ENCODE measurements at places on chromosomes 3 and 15. TPM values are rescaled to one million over a fixed set of nuclear protein-coding genes. Genes with fewer than 3 reads are reported as not detected.

- no peak for DNase-seq
These were observed 88.1 kb downstream of the DCUN1D1 start for GRCh38 chr3:182892226-182892625.

DNA sequence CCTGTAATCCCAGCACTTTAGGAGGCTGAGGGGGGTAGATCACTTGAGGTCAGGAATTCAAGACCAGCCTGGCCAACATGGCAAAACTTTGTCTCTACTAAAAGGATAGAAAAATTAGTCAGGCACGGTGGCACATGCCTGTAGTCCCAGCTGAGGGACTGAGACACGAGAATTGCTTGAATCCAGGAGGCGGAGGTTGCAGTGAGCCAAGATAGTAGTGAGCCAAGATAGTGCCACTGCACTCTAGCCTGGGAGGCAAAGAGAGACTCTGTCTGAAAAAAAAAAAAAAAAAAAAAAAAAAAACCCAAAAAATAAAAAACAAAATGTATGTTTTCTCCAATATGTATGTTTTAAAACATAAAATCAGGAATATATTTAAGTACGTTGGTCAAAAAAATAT lies 16.3 kb downstream of the TARS3 start:
- DNase-seq, result no peak

- no peak for DNase-seq
These were observed 87.7 kb downstream of the XXYLT1 start for GRCh38 chr3:195183071-195183776.

GRCh38 chr3:68290333-68290732 lies 635.9 kb upstream of the SUCLG2 start:
- no peak for DNase-seq

DNA sequence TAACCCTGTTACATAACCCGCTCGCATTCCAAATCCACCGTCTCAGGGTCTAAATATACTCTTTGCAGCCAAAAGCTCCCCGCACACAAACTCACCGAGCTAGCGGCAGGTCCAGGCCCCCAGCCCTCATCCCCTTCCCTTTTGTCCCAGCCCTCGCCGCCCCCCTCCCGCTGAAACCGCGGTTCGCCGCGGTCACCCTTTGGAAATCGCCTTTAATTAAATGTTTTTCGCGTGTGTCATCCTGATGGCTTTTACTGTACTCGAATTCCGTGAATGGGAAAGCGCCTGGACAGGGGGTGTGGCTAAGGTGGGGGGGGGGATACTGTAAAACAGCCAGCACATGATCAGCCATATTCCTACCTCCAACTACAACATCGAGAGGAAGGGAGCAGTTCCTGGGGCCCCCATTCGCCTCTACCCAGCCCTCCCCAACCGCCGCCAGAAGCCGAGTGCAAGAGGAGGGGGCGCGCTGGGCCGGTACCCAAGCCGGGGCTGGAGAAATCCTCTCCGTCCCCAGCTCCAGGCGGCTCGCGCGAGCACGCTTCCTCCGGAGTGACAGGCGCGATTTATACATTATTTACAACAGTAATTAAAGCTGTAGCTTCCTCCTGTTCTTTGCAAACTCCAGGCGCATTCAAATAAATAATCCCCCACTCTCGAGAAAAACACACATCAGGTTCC lies 1.7 kb downstream of the RORA start:
- peak; percentile 81 for DNase-seq

- DNase-seq, result no peak
These were observed 182.0 kb upstream of the BHLHE40 start for GRCh38 chr3:4797201-4797705.

- DNase-seq, result no peak
These were observed 845.9 kb downstream of the TBL1XR1 start for GRCh38 chr3:176351408-176351807.

DNA sequence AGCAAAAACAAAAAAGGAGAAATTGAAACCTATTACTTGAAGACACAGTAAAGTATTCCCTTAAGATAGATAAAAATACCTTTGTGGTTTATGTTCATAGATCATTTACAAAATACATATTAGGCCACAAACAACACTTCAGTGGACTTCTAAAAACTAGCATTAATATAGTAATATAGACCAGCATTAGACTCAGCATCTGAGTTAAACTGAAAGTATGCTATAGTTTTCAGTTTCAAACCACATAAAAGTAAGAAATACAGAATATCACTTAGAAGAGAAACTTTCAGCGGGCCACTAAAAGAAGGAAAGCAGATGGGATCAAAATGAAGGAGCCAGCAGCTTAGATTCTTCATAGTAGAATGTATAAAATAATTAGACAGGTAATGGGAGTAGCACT lies 86.6 kb downstream of the MSL2 start:
- no peak for DNase-seq

GRCh38 chr3:6182476-6182875 lies 678.4 kb upstream of the GRM7 start:
- no peak for DNase-seq

DNA sequence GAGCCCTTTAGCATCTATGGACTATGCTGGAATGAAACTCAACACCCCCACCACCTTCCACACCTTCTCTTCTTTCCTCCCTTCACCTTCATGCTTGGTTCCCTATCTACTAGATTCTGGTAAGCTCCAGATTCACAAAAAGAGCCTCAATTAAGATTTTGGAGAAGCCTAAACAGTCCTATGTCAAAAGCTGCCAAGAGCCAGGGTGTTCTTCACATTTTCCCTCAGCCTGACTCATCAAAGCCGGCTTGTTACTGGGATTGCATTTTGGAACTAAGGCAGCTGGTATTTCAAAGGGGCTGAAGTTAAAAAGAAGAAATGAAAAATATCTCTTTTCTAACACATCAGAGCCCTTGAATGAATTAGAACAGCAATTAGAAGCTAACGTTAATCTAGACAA lies 247.7 kb downstream of the MYRIP start:
- no peak for DNase-seq

DNA sequence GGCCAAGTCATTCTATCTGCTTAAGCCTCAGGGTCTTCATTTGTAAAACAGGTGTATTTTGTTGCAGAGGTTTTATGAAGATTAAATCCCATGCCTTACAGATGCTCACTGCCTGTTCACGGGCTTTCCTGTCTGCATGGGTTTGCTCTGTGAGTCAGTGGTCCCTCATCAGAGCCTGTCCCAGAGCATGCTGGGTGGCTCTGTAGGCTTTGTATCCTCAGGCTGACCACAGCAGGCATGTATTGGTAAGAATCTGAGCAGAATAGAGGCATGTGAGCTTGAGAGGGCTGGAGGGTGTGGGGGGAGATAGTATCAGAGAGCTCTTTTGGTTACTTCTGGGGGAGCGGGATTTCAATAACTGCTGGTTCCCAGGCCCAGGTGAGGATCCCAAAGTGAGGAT lies 45.4 kb upstream of the PLXNA1 start:
- DNase-seq, result peak; percentile 55

DNA sequence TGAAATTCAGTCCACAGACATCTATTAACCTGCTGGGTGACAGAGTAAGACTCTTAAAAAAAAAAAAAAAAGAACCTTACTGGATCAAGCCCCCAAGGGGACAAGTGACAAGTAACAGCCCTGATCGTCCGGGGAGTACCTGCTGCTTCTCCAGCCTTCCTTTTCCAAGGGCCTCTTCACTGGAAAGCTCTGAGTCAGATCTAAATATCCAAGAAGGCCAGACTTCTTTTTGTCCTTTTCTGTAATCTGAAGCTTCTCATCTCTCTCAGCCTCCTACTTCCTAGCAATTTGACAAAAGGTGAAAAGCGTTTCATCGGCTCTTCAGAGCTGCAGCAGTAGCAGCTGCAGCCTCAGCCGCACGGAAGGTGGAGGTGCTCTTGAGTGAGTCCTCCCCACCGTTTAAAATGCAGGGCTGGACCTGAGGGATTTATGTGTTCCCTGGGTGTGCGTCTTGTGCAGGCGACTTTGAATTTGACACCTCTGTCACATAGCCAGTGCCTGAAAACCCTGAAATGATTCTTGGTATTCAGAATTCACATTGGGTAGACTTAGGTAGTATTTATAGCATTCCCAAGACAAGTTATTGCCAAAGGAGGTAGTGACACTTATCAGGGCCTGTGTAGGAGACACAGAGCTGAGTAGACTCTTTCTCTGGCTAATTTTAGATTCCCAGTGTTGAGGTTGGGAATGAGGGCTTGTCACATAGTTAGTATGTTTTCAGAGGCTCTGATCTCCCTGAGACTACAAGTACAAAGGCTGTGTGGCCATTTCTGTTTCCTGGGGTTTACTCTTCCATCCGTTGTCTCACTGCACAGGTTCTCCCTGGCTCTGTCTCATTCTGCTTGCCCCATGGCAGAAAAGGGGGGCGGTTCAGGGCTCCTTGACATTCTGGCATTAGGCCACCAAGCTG lies 291.2 kb upstream of the C2CD4B start:
- no peak for DNase-seq

DNA sequence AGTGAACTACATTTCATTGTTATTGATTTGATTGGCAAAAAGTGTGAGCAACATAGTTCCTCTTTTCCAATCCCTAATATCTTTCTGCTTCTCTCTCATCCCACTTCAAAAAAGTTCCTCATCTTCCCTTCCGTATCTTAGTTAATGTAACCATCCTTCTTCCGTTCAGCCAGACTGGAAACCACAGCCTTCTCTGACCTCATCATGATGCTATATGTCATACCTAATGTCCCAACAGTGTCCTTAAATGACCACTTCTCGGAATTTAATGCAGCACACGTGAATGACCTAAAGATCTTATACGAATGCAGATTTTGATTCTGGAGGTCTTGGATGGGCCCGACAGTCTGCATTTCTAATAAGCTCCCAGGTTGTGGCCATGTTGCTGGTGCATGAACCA lies 320.3 kb upstream of the SATB1 start:
- no peak for DNase-seq

DNA sequence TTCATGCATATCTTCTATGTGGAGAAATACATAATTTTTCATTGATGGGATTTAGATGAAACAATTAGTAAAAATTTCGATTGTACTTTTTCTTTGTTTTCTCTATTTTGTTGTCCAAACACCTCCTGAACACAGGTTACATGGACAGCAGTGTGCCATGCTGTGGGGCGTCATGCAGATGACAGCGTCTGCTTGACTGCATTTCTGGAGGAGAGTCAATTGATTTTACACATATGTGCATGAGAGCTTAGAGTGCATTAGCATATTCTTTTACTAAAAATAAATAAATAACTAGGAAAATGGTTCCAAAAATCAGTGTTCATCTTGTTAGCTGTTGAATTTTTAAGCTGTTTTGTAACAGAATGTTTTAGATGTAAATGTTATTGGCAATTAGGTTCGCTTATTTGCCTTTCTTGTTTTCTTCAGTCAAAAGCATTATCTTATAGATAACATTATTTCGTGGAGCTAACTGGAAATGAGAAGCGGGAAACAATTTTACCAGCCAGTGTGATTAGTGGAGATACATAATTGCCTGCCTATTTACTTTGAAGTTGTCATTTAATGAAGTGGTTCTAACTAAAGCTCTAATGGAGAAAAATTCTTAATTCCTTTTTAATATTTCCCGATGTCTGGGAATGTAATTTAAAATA lies 82.7 kb upstream of the VGLL3 start:
- no peak for DNase-seq

- DNase-seq, result peak; percentile 59
These were observed 237.5 kb upstream of the ROPN1 start for GRCh38 chr3:124229420-124229819.

DNA sequence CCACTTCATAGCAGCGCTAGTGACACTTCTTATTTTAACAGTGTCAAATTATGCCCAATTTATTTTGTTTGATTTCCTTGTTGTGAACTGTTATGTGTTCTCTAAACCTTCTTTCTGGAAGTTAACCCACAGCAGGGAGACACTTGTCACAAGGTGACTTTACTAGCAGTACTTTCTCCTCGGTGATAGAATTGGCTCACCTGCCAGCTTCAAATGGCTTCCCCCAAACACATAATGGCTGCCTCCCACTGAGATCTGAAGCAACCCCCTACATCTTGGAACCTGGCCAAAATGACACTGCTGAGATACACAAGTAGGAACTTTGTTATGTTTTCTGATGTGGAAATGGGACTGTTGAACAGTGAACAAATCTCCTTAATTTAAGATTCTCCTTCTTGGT lies 238.8 kb upstream of the DPH6 start:
- no peak for DNase-seq

GRCh38 chr15:98746375-98747155 lies 98.2 kb downstream of the IGF1R start:
- no peak for DNase-seq

DNA sequence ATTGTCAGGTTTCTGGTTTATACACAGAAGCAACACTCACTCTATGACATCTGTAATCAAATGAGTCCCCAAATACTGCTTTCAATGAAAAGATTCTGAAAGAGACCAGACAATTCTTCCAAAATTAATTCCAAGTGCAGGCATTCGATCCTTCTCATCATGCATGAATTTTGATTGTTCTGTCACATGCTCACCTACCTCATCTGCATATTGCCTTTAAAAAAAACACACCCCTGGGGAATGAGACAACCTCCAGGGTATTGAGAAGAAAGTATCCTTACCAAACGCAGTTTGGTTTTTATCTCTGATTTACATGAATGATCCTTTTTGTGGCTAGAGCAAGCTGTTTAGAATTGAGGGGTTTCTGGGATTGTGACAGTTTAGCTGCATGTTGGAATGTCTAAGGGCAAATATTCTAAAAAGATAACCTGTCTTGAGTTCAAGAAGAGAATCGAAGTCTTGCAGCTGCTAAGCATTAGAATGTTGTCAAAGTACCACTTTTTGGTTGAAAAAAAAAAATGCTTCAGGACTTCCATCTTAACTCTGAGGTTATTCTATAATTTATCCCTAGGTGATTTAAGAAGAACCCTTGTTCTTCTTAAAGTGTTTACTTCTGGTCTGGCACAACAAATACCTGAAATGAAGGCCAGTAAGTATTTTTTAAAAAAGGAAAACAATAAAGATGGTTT lies 653.1 kb downstream of the RBMS3 start:
- DNase-seq, result no peak

DNA sequence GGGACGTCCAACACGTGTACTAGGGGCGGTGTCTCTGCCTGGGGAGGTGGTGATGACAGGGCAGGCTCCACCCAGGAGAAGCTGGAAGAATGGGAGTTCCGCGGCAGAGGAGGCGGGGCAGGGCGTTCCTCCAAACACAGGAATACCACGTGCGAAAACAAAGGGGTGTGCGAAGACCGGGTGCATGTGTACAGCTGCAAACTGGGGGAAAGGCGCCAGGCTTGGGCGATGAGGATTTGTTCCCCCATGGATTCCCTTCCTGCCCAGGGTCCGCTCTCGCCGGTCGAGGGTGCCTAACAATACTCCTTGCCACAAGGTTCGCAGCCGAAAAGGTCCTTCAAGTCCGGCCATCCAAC lies 500 bp upstream of the ZSCAN2 start:
- peak; percentile 88 for DNase-seq

PRKCD gene
- 5.5 TPM for total RNA-seq

HYAL3 gene
- 10.4 TPM for total RNA-seq

ACSBG1 gene
- 0.24 TPM for total RNA-seq

DZIP3 gene
- 17.6 TPM for total RNA-seq

FAM81A gene
- 5.0 TPM for total RNA-seq

ARPP19 gene
- total RNA-seq, result 94.2 TPM

MYRIP gene
- total RNA-seq, result 0.48 TPM

ACKR2 gene
- not detected for total RNA-seq

MAGEL2 gene
- total RNA-seq, result not detected

CFAP100 gene
- total RNA-seq, result not detected

Data from HT1080 (cell line).